ENCODE measurements at places on chromosomes 5 and 9.

DNA sequence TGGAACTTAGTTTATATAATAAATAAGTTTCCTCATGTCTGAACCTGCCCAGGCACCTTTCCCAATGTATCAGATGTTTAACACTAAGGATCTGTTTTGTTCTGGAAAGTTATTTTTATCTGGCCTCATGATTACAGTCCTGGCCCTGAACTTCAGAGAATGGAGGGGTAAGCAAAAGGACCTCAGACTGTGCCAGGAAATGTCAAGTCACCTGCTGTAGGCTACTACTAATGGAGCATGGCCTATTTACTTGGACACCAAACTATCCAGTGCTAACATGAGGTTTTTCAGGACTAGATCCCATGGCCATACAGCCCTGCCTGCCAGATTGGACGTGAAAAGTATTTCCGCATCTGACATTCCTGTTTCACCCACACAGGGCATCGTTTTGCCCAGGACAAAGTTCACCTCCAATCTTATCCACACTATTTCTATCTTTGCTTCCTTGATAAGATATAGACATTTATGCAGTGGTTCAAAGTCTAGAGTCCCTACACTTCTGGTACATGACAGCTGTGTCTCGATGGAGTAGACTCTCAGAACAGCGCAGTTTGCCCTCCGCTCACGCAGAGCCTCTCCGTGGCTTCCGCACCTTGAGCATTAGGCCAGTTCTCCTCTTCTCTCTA is at the start of gene BTNL8:
Gene BTNL8, plus strand, starts transcription at position 539 of the 626 bp plus-strand sequence. CDS start 152 bp downstream, outside the sequence.
- DNase-seq = no peak

GRCh38 chr5:38208782-38209378 is 49.5 kb upstream of the EGFLAM start:
- DNase-seq = no peak

- DNase-seq = no peak
These were observed 135.3 kb upstream of the IL12B start for GRCh38 chr5:159465604-159466003.

- DNase-seq = no peak
These were observed 57.8 kb downstream of the CWC27 start for GRCh38 chr5:64826541-64826940.

DNA sequence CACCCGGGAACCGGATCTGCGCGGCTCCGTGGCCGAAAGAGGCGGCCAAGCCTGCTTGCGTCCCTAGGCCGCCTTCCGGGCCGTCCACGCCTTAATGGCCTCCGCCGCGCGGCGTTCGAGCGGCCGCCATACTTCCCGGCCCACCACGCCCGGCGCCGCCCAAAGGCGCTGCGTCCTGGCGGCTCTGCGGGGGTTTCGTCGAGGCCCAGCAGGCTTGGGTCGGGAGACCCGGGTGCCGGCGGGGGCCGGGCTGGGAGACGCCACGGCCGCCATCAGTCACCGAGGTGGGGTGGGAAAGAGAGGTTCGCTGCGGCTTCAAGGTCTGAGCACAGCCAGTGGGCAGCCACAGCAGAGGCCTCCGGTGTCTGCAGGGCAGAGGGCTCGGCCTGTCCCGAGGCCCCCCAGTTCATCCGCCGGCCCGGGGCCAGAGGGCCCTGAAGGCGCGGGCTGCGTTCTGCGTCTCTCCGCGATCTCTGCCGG is 545.8 kb upstream of the CDH10 start:
- DNase-seq = no peak

DNA sequence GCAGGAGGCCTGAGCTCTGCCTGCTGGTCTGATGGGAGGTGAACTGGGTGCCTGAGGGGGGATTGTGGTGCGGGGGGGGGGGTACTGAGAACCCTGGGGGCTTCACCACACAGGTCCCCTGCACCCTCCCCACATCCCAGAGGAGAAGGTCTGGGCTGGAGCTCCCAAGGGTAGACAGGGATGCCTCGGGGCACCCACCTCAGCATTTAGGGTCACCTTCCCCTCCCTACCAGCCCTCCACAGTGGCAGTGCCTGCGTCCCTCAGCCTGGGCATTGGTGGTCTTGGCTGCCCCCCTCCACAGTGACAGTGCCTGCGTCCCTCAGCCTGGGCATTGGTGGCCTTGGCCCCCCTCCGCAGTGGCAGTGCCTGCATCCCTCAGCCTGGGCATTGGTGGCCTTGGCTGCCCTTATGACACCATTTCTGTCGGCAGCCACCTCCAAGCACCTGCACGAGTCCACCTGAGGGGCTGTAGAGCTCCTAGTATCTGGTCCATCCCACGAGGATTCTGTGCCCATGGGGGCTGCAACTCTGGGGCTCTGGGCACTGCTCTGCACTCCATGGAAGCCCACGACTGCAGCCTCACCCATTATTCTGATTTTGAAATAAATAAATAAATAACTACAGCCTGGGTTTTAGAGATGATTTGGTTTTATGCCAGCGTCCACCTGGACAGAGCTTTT is 21.5 kb downstream of the NKD2 start:
- no peak for DNase-seq

DNA sequence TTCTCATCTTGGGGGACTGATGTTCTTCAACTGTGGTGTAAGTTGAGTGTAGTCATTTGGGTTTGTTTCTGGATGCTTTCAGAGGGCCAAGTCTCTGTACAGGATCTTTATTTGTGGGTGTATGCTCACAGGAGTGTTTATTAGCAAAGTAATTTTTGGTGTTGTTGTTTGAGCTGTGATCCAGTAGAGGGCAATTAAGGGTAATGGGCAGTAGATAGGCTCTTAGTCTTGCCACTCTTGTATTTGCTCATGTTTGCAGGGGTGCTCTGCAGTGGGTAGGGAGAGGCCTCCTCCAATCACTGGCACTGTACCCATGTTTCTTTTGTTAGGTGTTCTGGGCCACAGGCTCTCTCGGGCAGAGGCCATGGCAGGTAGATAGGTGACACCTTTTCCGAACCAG is 45.9 kb upstream of the ITGA2 start:
- DNase-seq = no peak

DNA sequence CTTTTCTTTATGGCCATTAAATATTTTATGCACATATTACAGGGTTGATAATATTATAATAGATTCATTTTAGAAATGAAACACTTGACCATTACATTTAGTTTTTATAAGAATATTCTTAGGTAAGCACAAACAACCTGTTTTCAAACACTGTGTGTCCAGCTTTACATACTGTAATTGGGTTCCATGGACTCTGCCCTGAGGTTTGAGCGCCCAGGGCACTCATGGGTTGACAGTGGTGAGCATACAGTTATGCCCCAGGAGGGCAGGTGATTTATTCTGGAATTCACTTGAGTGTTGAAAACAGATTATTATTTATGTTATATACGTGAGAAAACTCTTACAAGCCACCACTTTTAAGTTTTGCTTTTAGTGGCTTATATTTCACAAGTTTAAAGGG is 33.7 kb downstream of the TRIO start:
- no peak for DNase-seq

- no peak for DNase-seq
These were observed 114.0 kb upstream of the FCN2 start for GRCh38 chr9:134766587-134766986.

DNA sequence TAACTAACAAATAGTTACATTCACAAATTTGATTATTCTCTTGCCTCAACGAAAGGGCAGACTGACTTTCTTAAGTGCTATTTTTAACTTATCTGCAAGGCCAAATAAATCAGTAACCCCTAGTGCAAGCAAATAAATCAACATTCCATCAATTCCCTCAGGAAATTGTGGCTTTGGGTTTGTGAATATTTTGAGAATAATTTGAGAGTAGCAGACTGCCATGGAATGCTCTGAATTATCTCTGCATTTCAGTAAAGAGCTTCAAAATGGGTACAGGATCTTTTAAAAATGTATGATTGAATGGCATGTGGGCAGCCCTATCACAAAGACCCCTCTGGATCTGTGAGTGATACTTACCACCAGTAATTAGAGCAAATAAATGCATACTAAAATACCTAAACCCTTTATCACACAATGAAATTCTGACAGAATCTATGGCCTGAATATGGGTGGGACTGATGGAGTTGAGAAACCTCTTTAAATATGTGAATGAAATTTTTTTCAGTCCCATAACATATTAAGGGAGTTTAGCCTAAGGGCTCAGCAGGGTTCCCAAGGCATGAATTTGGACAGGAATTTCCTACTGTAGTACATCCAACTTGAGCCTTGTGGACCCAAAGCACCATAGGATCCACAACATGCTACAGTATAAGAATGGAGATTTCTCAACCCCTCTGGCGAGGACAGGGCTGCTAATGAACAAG is 92.5 kb upstream of the ITGA2 start:
- no peak for DNase-seq

- no peak for DNase-seq
These were observed 13.6 kb upstream of the ERMP1 start for GRCh38 chr9:5846501-5846921.

DNA sequence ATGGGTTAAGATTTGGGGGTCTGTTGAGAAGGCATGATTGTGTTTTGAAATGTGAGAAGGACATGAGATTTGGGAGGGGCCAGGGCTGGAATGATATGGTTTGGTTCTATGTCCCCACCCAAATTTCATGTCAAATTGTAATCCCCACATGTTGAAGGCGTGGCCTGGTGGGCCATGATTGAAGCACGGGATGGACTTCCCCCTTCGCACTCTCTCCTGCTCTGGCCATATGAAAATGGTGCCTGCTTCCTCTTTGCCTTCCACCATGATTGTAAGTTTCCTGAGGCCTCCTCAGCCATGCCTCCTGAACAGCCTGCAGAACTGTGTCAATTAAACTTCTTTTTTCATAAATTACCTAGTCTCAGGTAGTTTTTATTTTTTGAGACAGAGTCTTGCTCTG is 14.7 kb upstream of the NOTCH1 start:
- no peak for DNase-seq

GRCh38 chr5:171158581-171158980 is 150.5 kb upstream of the TLX3 start:
- no peak for DNase-seq

DNA sequence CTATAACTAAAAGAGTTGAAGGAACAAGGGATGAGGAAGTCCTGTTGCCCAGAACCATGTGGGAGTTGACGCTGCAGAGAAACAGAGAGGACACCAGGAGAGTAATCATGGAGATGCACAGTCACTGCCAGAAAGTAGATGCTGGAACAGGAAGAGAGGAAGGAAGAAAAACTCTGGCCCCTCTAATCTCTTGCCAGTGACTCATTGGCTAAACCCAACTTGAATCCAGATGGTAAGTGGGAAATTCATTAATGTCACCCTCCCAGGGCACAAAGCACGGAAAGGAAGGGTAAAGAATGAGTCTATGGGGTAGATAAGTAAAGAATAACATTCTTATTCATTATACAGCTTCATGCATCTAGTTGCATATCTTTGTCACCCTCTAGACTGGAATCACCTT is 631.9 kb downstream of the PRELID2 start:
- no peak for DNase-seq

GRCh38 chr5:136538534-136538933 is 173.2 kb upstream of the TRPC7 start:
- no peak for DNase-seq

DNA sequence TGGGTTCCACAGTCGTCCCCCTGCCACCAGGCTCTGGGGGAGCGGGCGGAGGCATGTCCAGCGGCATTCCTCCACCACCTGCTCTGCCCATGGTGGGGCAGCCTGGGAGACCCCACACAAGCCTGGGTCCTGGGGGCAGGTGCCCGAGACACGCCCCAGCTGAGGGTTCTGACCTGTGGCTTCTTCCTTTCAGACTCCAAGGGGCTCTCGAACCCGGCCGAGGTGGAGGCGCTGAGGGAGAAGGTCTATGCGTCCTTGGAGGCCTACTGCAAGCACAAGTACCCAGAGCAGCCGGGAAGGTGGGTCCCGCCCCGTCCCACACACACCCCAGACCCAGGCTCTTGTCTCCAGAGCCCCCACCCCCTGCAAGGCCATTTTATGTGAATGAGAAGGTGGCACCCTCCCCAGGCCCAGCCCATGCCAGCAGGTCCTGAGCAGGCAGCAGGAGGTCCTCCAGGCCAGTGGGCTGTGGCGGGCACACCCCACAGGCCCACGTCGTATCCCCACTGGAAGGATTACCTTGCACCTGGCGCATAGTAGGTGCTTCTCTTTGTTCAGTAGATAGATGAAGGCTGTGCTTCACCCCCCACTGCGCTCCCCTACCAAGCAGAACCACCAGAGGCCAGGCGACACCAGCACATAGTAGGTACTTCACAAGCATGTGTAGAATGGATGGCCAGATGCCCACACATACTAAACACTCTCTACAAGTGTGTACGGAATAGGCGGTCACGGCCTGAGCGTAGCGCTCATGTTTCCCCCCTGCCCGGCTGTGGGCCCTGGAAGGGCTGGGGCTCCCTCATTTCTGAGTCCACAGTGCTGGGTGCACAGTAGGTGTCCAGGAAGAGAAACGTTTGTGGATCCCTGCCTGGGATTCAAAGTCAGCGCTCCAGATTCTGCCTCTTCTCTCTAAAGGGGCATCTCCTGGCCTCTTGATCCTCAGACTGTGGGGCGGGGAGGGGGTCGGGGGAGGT is 107.9 kb downstream of the RXRA start:
- no peak for DNase-seq

GRCh38 chr9:35960039-35960655 is 2.2 kb upstream of the OR2S2 start:
- DNase-seq = no peak

DNA sequence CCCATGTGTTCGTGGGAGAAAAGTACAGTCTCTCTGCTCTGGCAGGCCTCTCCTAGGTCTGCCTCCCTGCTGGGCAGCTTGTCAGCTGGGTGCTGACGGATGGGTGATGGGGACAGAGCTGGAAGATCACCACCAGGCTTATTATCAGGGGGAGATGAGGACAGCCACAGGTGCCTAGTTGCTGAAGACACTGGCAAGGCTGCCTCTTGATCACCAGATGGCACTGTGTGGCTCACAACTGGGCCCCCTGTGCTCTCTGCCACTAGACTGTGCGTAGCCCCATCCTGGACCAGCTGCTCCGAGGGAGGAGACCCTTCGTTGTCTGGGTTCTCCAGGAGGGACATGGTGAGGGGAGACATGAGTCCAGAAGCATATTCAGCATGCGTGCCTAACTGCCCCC is 73.0 kb downstream of the KIF24 start:
- no peak for DNase-seq

DNA sequence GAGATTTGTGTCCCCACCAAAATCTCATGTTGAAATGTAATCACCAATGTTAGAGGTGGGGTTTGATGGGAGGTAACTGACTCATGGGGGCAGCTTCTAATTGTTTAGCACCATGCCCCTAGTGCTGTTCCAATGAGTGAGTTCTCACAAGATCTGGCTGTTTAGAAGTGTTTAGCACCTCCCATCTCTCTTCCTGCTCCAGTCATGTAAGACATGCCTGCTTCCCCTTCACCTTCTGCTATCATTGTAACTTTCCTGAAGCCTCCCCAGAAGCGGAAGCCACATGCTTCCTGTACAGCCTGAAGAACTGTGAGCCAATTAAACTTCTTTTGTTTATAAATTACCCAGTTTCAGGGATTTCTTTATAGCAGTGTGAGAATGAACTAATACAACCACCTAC is 170.5 kb downstream of the NDUFS4 start:
- DNase-seq = no peak

DNA sequence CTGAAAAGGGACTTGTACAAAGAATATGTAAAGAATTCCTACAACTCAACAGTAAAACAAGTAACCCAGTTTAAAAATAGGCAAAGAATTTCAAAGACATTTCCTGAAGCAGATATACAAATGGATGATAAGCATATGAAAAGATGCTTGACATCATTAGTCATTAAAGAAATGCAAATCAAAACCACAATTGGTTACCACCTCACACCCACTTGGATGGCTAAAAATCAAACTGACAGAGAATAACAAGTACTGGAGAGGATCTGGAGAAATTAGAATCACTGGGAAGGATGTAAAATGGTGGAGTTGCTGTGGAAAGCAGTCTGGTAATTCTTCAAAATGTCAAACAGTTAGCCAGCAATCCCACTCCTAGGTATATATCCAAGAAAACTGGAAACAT is 12.5 kb upstream of the FOXE1 start:
- DNase-seq = no peak

GRCh38 chr9:19512103-19512832 is 103.5 kb downstream of the ACER2 start:
- no peak for DNase-seq
